ENCODE measurements at places on chromosomes 1 and 21. TPM values are rescaled to one million over a fixed set of nuclear protein-coding genes. Genes with fewer than 3 reads are reported as not detected.

DNA sequence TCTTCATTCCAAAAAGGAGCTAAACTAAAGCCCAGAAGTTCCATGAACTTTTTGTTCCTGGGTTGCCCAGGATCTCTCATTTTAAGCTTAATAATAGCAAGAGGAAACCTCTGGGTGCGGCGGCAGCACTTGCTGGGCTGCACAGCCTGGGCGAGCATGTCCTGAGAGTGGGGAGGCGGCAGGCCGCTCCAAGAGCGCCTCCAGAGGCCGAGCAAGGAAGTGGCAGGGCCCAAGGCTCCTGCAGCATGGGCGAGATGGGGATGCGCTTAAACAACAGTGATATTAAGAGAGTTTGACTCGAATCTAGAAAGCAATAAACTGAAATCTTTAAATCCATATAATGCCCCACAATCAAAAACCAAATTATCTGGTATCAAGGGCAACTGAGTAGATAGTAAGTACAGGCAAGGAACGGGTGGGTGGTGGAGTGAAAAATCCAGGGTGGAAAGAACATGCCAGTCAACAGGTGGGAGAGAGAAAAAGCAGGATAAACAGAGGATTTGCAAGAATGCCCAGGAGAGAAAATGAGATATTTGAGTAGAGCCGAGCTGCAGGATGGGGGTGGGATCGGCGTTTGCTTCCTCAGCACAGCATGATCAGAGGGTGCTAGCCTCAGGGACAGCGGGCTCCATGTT, 14.1 kb upstream of the TNR start:
- no peaks in the 10 kb centered on the region for H3K4me1 ChIP-seq
- no peaks in the 10 kb centered on the region for H3K36me3 ChIP-seq
- no peak overlapping the region for H3K27ac ChIP-seq
- DNase-seq: no peak
- no peak overlapping the region for H3K4me3 ChIP-seq

- no peaks in the 10 kb centered on the region for H3K36me3 ChIP-seq
- peak overlapping the region; percentile 87 for H3K27ac ChIP-seq
- peaks cover 8% of the 10 kb centered on the region for H3K4me1 ChIP-seq
- H3K27me3 ChIP-seq: no peaks in the 10 kb centered on the region
These were observed 803.1 kb downstream of the USP25 start for GRCh38 chr21:16532840-16533239.

DNA sequence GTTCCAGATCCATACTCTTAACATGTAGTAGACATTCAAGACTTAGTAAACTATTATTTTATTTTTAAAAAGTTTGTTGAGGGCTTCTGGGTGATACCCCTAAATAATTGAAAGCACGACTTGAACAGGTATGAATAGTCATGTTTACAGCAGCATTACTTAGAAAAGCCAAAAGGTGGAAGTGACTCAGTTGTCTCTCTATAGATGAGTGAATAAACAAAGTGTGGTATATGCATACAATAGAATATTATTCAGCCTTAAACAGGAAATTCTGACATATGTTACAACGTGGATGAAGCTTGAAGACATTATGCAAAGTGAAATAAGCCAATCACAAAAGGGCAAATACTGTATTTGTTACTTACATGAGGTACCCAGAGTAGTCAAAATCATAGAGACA, 26.5 kb downstream of the TSNAX start:
- H3K36me3 ChIP-seq: no peaks in the 10 kb centered on the region
- H3K4me1 ChIP-seq: peaks cover 15% of the 10 kb centered on the region
- H3K27ac ChIP-seq: no peak overlapping the region
- H3K27me3 ChIP-seq: no peaks in the 10 kb centered on the region
- H3K4me3 ChIP-seq: no peak overlapping the region

- H3K4me1 ChIP-seq: no peaks in the 10 kb centered on the region
- no peak overlapping the region for H3K27ac ChIP-seq
- no peak overlapping the region for H3K4me3 ChIP-seq
- no peaks in the 10 kb centered on the region for H3K27me3 ChIP-seq
These were observed 149.7 kb downstream of the PGBD5 start for GRCh38 chr1:230276401-230276800.

GSTM2 gene
- 38.7 TPM for total RNA-seq

TSACC gene
- total RNA-seq: 0.50 TPM

DNA sequence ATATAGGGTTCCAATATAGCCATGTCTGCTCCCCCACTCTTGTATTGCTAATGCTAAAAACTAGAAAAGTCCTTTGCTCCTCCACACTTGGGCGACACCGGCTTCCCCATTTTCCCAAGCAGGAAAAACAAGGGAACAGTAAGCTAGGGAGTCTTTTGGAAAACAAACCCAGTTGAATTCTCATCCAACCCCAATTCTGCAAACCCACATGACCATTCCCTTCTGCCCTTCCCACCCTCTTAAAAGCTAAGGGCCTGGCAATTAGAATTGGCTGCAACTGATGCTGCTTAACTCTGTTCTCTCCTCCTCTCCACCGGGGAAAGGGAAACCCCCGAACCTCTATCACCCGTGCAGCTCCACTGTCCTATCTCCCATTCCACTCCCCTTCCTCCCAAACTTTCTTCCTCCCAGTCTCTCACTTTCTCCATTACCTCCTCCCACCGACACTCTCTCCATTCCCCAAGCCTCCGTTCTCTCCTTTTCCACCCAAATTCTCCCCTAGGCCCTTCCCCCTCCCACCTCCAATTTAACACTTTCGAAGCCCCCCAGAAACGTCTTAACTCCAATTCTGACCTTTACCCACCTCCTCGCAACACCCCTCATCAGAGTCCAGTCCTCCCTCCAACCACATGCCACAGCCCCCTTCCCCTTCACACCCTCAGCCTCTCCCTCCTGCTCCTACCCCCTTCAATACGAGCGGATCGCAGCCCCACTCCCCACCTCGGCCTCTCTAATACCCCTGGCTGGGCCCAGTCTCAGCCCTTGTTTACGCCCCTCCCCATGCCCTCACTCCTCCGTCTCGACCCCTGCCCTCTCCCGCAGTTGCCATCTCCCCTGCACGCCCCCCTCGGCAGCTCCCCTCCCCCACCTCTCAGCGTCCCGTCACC, 701 bp downstream of the DEDD start:
- H3K4me3 ChIP-seq: peak overlapping the region; percentile 71
- no peak for DNase-seq
- H3K4me1 ChIP-seq: peaks cover 46% of the 10 kb centered on the region
- H3K27me3 ChIP-seq: no peaks in the 10 kb centered on the region
- H3K36me3 ChIP-seq: peaks cover 39% of the 10 kb centered on the region

NUP210L gene
- total RNA-seq: 0.05 TPM

CLDN8 gene
- total RNA-seq: not detected

LCE1E gene
- total RNA-seq: not detected

DNA sequence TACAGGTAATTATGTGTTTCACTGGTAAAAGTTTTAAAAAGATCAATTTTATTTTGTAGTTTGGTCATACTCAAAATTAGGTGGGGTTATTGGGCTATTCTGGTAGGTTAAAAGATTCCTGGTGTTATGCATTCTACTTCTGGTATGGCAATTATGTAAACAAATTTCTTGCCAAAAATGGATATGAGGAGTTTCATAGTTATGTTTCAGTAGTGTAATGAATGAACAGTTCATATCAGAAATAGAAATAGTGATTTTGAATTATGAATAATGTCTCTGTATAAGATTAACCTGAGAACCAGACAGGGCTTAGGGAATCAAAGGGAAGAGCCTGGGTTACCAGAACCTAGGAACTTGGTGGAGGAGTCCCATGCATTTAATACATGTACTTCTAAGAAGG, 15.9 kb downstream of the ATF6 start:
- H3K36me3 ChIP-seq: peaks cover 84% of the 10 kb centered on the region
- no peaks in the 10 kb centered on the region for H3K27me3 ChIP-seq
- no peak for DNase-seq
- H3K4me1 ChIP-seq: no peaks in the 10 kb centered on the region

GRCh38 chr1:242008826-242009495, 10.1 kb upstream of the MAP1LC3C start:
- H3K36me3 ChIP-seq: no peaks in the 10 kb centered on the region
- H3K27ac ChIP-seq: no peak overlapping the region
- H3K4me3 ChIP-seq: no peak overlapping the region
- DNase-seq: peak; percentile 30

GRCh38 chr1:162206300-162206699, 136.8 kb downstream of the NOS1AP start:
- no peaks in the 10 kb centered on the region for H3K36me3 ChIP-seq
- H3K4me1 ChIP-seq: no peaks in the 10 kb centered on the region
- H3K27ac ChIP-seq: no peak overlapping the region
- H3K27me3 ChIP-seq: no peaks in the 10 kb centered on the region
- no peak overlapping the region for H3K4me3 ChIP-seq

PMVK gene
- 30.5 TPM for total RNA-seq

C1orf216 gene
- 12.7 TPM for total RNA-seq

DNA sequence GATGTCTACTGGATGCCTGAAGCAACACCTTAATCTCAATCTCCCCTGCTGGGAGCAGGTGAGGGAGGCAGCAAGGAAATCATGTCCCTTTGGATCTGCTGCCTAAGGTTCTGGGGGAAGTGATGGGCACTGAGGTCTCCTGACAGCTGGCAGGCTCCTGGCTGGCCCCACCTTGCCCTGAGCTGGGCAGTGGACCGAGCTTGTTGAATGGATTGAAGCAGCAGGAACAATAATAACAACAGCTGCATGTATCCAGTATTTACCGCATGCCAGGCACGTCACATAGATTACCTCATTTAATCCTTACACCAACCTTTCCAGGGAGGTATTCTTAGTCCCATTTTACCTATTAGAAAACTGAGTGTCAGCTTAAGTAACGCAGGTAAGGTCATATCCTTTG, 133.9 kb downstream of the PLXNA2 start:
- no peaks in the 10 kb centered on the region for H3K36me3 ChIP-seq
- no peak overlapping the region for H3K4me3 ChIP-seq
- H3K4me1 ChIP-seq: peaks cover 32% of the 10 kb centered on the region
- no peak for DNase-seq

PLD5 gene
- total RNA-seq: not detected

PLA2G5 gene
- 1.1 TPM for total RNA-seq

GRCh38 chr1:208160259-208160819, 83.8 kb downstream of the PLXNA2 start:
- no peaks in the 10 kb centered on the region for H3K27me3 ChIP-seq
- H3K36me3 ChIP-seq: no peaks in the 10 kb centered on the region
- peaks cover 97% of the 10 kb centered on the region for H3K4me1 ChIP-seq
- no peak overlapping the region for H3K4me3 ChIP-seq

DNA sequence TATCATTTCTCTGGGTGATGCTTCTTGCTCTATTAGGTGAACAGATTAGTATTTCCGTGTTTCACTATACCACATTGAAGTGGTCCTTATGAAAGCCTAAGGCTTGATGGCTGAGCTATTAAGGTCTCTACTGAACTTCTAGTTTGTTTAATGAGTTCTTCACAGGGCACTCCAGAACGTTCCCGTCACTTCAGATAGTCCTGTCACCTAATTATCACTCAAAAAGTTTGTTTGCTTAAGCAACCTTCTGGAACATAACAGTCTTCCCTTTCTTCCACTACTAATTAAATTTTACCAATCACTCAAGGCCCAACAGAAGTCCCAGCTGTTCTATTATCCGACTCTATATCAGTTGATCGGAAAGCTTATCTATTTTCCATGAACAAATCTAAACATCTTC, 104.6 kb upstream of the ZC3H11B start:
- no peaks in the 10 kb centered on the region for H3K36me3 ChIP-seq
- no peak for DNase-seq

GRCh38 chr1:62389531-62389930, 47.3 kb upstream of the USP1 start:
- no peaks in the 10 kb centered on the region for H3K36me3 ChIP-seq
- peaks cover 2% of the 10 kb centered on the region for H3K27me3 ChIP-seq
- no peak overlapping the region for H3K27ac ChIP-seq
- no peaks in the 10 kb centered on the region for H3K4me1 ChIP-seq
- no peak for DNase-seq
- H3K4me3 ChIP-seq: no peak overlapping the region

DNA sequence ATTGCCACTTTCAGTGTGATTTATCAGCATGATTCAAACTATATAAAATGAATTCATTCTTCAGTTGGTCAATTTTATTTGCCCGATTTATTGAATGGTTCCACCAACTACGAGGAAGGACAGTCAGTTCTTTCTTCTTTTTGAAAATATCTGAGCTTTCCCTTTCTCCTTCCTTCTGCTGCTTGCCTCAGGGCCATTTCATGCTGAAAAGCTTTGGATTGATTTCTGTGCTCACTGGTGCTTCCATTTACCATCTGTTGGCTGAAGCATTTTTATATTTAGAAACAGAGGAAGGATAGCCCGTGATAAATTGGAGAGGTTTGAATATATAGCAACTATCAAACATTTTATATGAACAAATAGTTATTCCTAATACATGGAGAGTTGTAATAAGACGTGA, 68.9 kb upstream of the ADAMTS5 start:
- no peak overlapping the region for H3K4me3 ChIP-seq
- no peaks in the 10 kb centered on the region for H3K27me3 ChIP-seq
- DNase-seq: no peak
- H3K4me1 ChIP-seq: no peaks in the 10 kb centered on the region
- H3K27ac ChIP-seq: no peak overlapping the region

- H3K4me3 ChIP-seq: peak overlapping the region; percentile 66
- DNase-seq: peak; percentile 62
- no peaks in the 10 kb centered on the region for H3K36me3 ChIP-seq
- no peaks in the 10 kb centered on the region for H3K4me1 ChIP-seq
- H3K27me3 ChIP-seq: peaks cover 2% of the 10 kb centered on the region
These were observed 8.3 kb upstream of the RNF19B start for GRCh38 chr1:32972814-32973428.

HFM1 gene
- total RNA-seq: 1.8 TPM

OLIG1 gene
- 0.10 TPM for total RNA-seq

SYDE2 gene
- 4.7 TPM for total RNA-seq

- no peaks in the 10 kb centered on the region for H3K27me3 ChIP-seq
- peaks cover 5% of the 10 kb centered on the region for H3K36me3 ChIP-seq
- no peak for DNase-seq
- H3K4me1 ChIP-seq: peaks cover 50% of the 10 kb centered on the region
- no peak overlapping the region for H3K4me3 ChIP-seq
- H3K27ac ChIP-seq: no peak overlapping the region
These were observed 66.9 kb downstream of the PRDM2 start for GRCh38 chr1:13766592-13767564.

DNA sequence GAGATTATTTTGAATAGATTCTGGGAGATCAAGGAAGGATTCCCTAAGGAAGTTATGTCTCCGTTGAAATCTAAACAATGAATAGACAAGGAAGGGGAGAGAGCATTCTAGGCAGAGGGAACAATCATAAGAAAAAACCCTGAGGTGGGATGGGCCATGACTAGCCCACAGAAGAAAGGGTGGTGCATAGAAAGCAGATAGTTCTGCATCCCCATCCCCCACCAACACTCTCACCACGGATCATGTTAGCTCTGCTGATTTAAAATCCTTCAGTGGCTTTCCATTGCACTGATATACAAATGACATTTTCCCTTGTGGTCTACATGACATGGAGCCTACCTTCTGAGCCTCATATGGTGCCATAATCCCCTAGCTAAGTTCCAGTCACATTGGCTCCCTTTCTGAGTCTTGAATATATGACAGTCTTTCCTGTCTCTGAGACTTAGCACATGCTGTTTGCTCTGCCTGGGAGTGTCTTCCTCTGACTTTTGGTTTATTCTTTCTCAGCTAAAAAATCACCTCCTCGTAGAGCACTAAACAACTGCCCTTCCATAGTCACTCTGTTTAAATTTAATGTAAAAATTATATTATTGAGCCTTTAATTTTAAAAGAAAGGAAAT, 15.2 kb downstream of the SCMH1 start:
- H3K27ac ChIP-seq: no peak overlapping the region
- H3K4me1 ChIP-seq: peaks cover 11% of the 10 kb centered on the region
- no peaks in the 10 kb centered on the region for H3K27me3 ChIP-seq
- DNase-seq: no peak
- no peaks in the 10 kb centered on the region for H3K36me3 ChIP-seq
